ENCODE measurements at places on chromosomes 11 and 22. TPM values are rescaled to one million over a fixed set of nuclear protein-coding genes. Genes with fewer than 3 reads are reported as not detected.

GRCh38 chr11:330307-330693, 9.6 kb upstream of the IFITM3 start:
- DNase-seq = no peak

DNA sequence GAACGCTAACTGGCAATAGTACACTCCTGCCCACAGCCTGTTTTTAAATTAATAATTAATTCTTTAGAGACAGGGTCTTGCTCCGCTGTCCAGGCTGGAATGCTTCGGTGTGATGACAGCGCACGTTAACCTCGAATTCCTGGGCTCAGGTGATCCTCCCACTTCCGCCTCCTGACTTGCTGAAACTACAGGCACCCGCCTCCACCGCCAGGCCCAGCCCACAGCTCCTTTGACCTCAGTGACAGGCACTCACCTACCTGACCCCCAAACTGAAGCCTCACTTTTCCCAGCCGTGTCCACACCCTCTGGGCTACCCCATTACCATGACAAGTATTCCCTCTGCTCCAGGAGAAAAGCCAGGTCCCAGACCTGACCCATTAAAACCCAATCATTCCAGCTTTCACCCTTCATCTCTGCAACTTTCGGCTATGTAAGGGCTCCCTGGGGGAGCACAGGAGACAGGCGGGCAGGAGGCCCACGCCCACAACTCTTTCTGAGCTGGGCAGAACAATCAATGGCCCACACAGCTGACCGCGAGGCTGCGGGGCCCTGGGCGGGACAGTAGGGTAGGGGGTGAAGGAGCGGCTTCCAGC, 730 bp downstream of the LMNTD2 start:
- DNase-seq = no peak

- no peak for DNase-seq
Measured at GRCh38 chr22:31099841-31100761, 7.3 kb downstream of the SELENOM start.

DNA sequence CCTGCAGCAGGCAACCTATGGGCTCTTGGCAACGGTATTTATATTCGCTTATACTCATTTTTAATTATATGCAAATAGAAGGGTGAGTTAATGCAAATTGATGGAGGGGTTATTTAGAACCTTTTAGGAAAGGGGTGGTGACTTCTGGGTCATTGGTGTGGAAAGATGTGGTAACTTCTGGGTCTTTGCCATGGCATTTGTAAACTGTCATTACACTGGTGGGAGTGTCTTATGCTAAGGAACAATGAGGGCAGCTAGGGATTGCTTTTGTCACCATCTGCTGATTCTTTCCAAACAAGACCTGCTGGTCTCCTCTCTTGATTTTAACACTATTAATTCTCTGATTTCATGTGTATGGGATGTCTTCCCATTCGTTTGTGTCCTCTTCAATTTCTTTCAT, 11.7 kb upstream of the KAT5 start:
- no peak for DNase-seq

GRCh38 chr11:55697817-55698216, 35.8 kb downstream of the OR4C6 start:
- no peak for DNase-seq

Gene OSM
- total RNA-seq = 0.33 TPM

Gene LGR4
- total RNA-seq = 23.9 TPM

Gene SHANK2
- total RNA-seq = 0.53 TPM

Gene IRAG1
- 7.3 TPM for total RNA-seq

Gene ZNF214
- 1.3 TPM for total RNA-seq

Gene OR51B2
- total RNA-seq = not detected

Gene KIRREL3
- 0.58 TPM for total RNA-seq
